Stimulated activated CD4-positive, alpha-beta T cell treated with anti-CD3 and anti-CD28 coated beads, Interleukin-15, amount 100 ng/mL, for 1 hour (primary cell): ENCODE measurements at places on chromosomes 5 and 9.

- no peak for DNase-seq
Measured at GRCh38 chr5:172117977-172118701, 69.9 kb downstream of the STK10 start.

DNA sequence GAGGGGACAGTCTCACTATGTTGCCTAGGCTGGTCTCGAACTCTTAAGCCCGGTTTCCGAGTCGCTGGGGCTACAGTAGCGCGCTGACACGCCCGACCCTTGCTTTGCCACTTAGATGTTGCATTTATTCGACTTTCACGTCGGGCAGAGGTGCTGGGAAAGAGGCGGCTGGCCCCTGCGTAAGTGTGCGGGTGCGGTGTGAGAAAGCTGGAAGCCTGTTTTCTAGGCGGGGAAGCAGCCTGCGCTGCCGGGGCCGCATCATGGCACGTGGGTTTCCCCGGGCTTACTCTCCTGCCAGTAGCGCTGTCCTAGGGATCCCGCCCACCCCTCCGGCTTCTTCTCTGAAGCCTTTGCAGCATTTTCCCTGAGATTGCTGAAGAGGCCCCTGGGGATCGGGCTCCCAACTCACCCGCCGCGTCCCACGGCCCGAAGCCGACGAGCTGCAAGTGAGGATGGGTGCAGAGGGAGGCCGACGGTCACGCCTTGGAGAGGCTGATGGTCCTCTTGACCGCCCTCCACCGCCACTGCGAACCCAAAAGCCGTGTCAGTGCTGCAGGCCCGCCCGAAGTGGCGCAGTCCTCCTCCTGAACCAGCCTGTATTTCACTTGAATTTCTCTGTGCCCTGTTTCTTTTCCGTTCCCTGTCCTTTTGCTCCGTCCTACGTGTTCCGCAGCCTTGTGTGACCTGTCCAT lies 5.8 kb upstream of the TRIM41 start:
- DNase-seq = no peak

- DNase-seq = no peak
Measured at GRCh38 chr9:126773004-126773607, 31.7 kb upstream of the ZBTB43 start.

- no peak for DNase-seq
Measured at GRCh38 chr5:84724181-84724580, 339.5 kb upstream of the EDIL3 start.

- DNase-seq = no peak
Measured at GRCh38 chr9:36499174-36499890, 73.4 kb upstream of the MELK start.

DNA sequence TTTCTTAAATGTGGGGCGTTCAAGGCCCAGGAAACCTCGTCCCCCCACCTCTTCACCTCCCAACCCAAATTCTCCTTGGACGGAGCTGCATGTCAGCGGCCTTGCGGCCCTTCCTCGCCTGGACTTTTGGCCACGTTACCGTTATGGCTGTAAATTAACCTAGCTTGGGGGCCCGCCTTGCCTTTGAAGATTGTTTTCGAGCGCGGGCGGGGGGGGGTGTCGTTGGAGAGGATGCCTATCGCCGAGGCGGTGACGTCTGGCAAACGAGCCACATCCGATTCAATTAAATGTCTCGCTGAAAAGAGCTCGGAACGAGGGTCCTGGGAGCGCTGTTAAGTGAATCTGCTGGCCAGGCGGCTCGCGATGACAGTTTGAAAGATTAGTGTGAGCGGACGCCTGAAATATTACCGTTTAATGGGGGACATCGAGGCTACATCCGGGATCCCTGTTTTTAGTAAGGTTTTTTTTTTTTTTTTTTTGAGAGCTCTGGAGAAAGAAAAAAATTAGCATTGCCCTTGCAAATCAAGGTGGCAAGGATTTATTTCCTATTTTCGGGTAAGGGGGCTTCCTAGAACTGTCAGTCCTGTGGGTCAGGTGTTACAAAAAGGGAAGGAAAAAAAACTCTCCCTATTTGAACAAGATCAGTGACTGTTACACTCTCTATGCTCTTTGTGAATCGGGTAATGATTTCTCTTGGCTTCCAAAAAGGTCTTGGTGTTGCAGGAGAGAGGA lies 2.3 kb upstream of the NKX2-5 start:
- DNase-seq = no peak

GRCh38 chr9:132632413-132633129 lies 37.2 kb downstream of the DDX31 start:
- no peak for DNase-seq

GRCh38 chr9:4927043-4927471 lies 58.0 kb upstream of the JAK2 start:
- DNase-seq = no peak

DNA sequence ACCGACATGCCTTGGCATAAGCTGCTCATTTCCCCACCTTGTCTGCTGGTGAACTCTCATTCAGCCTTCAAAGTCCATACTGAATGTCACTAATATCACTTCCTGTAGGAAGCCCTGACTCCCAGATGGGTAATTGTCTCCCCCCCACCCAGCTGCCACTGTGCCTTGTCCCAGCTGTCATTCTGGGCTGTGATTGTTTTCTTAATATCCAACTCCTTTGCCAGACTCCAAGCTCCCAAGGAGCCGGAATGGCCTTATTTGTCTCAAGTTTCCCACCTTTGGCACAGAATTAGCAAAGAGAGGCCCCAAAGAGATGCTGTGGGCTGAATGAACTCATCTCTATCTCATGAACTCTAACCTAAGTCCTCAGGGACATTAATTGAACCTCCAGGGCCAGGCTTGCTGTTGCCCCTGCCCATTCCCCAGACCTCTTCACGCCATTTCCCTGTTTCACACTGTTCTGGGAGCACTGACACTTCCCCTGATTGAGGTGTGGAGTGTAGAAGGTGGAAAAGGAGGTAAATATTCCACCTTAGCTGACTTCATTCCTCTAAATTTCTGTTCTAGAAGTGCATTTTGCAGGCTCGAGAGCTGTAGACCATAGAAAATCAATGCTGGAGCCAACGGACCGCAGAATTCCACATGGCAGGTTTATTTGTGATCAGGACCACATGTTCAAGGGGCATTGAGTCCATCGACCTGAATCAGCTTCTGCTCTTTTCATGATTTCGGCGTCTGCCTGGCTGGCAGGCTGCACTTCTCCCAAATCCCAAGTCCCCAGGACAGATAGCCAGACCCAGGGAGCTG lies 4.9 kb upstream of the SH3PXD2B start:
- DNase-seq = no peak

DNA sequence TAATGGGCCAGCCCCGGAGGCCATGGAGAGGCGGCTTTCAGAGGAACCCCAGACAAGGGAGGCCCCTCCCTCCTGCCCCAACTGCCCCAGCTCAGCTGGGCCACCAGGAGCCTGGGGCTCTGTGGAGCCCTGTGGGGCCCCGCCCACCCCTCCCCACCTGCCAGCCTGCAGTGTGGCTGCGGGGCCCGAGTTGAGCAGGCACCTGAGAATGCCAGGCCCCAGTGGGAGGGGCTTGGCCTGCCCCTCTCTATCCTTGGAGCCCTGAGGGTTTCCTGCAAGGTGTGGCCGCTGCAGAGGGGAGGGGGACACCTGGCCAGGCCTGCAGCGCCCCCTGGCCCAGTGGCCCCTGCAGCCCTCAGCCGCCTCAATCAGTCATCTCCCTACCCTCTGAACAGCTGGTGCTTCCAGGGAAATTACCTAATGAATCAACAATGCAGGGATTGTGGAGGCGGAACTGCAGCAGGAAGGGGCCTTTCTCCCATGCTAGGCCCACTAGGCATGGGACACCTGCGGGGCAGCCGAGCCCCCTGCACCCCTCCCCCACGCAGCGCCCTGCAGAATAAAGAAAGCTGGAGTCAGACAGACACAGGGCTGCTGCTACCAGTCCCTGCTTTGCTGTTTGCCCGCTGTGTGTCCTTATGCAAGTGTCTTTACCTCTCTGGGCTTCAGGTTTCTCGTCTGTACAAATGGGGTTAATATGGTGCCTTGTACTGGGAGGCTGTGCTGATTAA lies 48.0 kb downstream of the LMX1B start:
- DNase-seq = no peak

- no peak for DNase-seq
Measured at GRCh38 chr5:167716126-167716775, 575.2 kb upstream of the WWC1 start.

- DNase-seq = no peak
Measured at GRCh38 chr9:105712297-105712696, 18.0 kb downstream of the TMEM38B start.

DNA sequence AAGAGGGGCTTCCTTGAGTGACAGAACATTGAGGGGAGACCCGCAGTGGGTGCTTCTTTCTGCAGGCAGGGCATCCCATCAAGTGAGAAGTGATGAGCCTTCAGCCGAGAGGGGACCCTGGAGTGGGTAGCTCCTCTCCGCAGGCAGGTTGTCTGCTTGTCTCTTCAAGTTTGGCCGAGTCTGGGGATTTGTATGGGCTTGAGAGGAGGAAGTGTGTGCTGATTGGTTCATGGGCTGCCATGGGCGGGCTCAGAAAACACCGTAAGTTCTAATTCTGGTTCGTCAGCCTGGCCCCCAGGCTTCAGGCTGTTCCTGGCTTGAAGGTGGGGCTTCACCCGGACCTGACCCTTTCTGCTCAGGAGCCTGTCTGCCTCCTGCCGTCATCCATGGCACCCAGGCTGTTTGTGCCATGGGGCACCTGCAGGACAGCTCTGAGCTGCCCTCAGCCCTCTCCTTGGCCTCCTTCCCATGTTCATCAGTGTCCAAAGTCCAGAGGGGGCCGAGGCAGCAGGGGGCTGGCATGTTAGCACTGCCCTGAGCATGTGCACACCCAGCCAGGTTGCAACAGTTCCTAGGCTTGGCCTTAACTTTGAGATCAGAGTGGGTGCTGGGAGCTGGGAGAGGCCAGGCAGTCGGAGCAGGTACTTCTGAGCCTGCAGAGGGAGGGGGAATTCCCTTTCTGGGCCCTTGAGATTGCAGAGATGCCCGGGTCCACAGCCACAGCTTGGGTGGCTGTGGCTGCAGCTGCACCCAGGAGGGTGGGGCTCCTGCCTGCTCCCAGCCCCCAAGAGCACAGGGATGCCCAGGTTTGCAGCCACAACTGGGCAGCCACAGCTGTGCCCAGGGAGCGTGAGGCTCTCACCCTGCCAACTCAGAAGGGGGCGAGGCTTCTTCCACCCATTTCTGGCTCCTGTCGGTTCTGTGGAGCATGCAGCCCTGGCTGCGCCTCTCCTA lies 13.5 kb upstream of the DHFR start:
- DNase-seq = no peak

DNA sequence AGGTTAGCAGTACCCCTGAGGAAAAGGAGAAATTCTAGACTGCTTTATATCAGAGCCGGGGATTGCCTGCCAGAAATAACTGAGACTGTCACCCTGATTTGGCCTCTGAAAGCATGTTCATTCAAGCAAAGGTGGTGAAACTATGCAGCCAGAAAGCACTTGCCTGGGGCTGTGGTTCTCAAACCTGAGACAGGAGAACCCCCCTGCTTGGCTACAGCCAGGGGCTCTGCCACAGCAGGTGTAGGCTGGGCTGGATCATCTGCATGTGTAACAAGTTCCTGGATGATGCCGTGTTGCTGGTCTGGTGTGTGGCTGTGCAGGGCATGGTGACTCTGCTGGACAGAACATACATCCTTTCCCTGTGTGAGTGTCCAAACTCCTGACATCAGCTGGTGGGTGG lies 157.8 kb downstream of the NXNL2 start:
- no peak for DNase-seq

- no peak for DNase-seq
Measured at GRCh38 chr5:119327018-119327417, 28.8 kb upstream of the TNFAIP8 start.

DNA sequence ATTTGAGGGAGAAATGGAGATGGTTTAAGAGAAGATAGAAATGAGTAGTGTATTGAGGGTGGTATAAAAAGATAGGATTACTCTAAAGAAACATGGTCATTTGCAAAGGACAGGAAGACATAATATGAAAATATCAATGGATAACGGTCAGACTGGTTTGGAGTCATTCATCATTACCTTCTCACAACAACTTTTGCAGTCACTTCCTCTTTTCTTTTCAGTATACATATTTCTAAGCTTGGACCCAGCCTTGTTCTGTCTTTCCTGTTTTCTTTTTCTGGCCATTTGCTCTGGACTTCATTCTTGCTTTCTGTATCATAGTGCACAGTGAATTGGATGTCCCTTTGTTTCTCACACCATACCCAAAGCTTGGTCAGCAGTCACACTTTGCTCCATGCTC lies 966.5 kb upstream of the TYRP1 start:
- no peak for DNase-seq

GRCh38 chr5:175443514-175444059 lies 395 bp downstream of the DRD1 start:
- no peak for DNase-seq

DNA sequence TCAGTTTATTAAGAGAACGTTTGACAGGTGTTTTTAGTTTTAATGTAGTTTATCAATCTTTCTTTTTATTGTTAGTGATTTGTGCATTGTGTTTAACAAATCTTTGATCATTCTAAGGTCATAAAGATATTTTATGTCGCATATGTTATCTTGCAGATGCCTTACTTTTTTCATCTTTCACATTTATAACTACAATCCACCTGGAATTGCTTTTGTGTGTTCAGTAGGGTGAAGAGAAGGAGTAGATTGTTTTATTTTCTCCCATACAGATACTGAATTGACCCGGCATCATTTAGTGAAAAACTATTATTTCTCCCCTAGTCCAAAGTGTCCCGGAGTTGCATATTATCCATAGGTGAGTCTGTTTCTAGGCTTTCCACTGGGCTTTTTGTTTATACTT lies 179.4 kb upstream of the RGMB start:
- no peak for DNase-seq

GRCh38 chr5:84016085-84016484 lies 295.4 kb upstream of the HAPLN1 start:
- DNase-seq = no peak

DNA sequence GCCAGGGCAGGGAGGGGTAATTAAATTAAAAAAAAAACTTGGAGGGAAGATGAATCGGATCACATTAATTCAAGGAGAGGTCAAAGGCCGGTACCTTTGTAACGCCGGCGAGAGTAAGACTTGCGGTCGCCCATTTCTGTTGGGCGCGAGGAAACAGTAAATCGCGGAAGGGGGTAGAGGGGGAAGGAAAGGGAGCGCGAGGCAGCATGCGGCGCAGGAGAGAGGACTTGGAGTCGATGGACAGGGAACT lies 324 bp upstream of the RGMB start:
- DNase-seq = no peak

- DNase-seq = peak; percentile 16
Measured at GRCh38 chr5:79702606-79703380, 13.2 kb downstream of the CMYA5 start.

DNA sequence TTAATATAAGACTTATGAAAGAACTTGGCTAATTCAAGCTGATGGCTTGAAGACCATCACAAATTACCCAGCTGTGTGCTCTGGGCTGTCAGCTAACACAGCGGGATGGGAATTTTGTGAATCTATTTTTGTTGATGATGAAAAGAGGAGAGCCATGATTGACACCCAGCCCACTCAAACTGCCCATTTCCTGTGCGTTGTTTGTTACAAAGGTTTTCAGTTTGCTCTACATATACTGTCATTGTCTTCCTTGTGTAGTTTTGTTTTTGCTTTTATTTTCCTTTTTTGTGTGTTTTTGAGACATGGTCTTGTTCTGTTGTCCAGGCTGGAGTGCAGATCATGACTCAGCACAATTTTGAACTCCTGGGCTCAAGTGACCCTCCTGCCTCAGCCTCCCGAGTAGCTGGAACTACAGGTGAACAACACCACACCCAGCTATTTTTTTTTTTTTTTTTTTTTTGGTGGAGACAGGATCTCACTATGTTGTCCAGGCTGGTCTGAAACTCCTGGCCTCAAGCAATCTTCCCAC lies 400.3 kb downstream of the ICE1 start:
- DNase-seq = no peak
